ENCODE measurements at places on chromosomes 16 and 17.

DNA sequence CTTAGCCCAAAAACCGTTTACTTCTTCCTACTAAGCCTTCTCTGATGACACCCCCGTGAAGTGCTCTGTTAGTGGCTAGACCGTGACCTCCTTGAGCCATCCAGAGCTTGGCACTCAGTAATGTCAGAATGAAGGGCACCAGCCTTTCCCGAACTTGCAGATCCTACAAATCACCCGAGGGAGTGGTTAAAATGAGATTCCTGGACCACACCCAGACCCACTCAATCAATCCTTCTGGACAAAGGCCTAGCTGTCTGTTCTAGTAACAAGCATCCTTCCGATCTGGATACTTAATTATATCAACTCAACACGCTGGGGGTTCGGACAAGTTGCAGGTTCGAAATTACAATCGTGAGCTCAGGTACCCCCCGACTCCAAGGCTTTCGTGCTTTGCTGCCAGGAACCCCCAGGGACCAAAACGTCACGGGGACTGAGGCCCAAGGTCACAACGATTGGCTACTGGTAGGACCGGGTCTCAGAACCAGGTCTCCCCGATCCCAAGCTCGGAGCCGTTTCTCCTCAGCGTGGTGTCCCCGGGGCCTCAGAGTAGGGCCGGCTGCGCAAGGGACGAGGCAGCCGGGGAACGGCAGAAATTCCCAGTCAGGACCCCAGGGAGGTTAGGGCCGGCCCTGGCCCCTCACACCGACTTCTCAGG lies 527 bp downstream of the CIAPIN1 start:
- no peak for DNase-seq

DNA sequence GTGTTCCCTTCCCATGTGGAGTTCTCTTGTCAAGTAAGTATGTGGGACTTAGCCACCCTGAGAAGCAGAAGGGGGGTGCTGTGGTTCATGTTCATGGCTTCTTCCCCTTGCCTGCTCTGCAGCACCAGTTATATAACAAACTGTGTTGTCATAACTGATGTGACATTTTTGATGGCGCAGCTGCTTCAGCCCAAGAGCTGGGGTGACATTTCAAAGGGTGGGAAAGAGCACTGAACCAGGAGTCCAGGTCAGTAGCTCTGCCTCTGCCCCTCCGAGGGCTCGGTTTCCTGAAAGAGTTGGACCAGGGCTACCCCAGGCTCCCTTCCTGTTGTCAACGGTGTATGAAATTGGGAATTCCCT lies 7.4 kb downstream of the GNAO1 start:
- DNase-seq: no peak

GRCh38 chr16:35140293-35140986 lies 1681.0 kb downstream of the TP53TG3F start:
- DNase-seq: no peak

DNA sequence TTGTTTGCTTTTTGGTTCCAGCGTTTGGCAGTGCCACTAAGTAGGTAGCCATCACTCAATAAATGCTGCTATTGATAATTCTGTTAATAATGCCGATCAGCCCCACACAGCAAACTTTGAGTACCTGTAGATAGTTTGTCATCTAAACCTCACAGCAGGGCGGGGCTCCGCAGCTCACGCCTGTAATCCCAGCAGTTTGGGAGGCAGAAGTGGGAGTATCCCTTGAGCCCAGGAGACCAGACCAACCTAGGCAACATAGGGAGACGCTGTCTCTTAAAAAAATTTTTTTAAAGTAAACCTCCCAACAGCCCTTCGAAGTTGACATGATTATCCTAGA lies 1.6 kb downstream of the BFAR start:
- no peak for DNase-seq

All from naive thymus-derived CD4-positive, alpha-beta T cell (primary cell).